ENCODE measurements at places on chromosomes 3 and 15.

GRCh38 chr3:39112113-39112512 is 4.6 kb downstream of the TTC21A start:
- DNase-seq = no peak

DNA sequence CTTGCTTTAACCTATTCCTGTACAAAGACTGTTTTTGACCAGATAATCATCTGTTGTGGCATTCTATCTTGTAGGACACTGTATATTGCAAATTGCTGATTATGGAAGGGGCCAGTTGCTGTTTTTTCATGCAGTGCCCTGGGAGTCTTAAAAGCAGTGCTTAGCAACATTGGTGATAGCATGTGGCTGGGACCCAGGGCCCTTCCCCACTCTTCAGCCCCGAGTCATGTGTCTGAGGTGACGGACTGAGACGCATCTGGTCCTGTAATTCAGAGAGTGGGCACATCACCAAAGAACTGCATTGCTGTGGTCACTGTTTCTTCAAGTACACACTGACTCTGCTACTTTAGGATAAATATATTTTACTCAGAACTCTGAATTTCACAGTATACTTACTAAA is 63.4 kb downstream of the SNRK start:
- DNase-seq = no peak

DNA sequence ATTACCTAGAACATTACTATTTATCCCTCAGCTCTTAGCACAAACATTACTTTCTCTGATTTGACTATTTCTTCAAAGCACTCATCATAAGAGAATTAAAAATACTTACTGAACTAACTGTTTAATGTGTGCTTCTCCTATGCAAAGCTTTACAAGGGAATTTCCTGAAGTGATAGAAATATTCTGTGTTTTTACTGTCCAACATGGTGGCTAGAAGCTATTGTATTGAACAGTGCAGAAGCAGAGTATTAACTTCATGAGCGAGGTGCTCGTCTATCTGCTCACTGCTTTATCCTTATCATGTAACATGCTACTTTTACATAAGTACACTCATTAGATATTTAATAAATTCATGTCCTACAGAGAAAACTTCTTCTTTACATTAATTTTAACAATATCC is 239.1 kb downstream of the ISL2 start:
- no peak for DNase-seq

GRCh38 chr15:34896183-34896582 is 73.4 kb downstream of the AQR start:
- no peak for DNase-seq

- no peak for DNase-seq
These were observed 74.1 kb downstream of the CHL1 start for GRCh38 chr3:270688-271087.

DNA sequence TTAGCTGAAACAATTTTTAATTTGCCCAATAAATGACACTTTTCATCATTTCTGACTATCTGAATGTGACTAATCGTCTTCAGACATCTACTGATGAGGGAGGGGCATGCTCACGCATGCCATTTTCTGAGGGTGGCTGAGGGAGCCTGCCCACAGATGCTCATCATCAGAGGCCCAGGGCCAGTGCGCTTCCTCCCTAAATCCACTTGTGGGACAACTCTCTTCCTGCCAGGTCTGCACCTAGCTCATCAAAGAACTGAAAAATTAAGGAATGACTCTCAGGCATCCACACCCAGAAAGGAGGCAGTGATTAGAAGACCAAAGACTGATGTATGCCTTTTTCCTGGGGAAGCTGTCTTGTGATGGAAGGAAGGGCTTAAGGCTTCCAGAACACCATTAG is 22.8 kb downstream of the RTP3 start:
- peak; percentile 82 for DNase-seq

GRCh38 chr3:72274493-72275330 is 489.8 kb upstream of the PROK2 start:
- peak; percentile 54 for DNase-seq

- no peak for DNase-seq
These were observed 339.9 kb upstream of the RGMA start for GRCh38 chr15:93428807-93429351.

DNA sequence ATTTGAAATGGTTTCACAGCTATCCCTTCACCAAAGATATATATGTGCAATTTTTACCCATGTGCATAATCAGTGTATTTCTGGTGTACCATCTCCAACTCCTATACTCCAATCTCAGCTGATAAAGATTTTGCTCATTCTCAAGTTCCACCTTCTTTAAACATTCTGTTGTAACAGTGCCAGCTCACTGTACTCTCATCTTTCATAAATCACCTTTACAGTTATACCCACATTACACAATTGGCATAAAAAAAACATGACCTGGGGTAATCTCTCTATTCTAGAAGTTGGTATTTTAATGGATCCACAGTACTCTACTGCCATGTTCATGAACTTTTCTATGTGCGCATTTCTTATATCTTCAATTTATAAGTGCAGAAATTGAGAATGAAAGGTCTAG is 339.9 kb upstream of the DPH6 start:
- DNase-seq = no peak

GRCh38 chr15:82715003-82715402 is 5.3 kb upstream of the AP3B2 start:
- no peak for DNase-seq

- DNase-seq = no peak
These were observed 61.2 kb downstream of the SENP2 start for GRCh38 chr3:185647134-185647879.

DNA sequence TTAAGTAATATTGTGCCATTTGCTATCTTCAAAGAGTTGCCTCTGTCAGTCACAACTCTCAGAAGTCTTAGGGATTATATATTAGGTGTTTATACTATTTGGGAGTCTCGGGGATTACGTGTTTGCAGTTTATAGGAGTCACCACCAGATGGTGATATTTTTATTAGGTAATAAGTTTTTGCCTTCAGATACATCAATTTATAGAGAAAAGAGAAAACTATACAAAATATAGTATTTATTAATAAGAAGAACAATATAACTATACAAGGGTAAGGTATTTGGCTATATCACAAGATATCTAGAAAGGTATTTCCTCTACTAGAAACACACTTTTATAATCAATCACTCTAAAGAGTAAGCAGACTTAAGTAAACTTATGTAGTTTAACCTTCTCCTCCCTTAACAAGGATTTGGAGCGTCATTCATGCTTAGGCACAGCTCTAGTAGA is 10.7 kb upstream of the DHX36 start:
- peak; percentile 11 for DNase-seq

- no peak for DNase-seq
These were observed 382.4 kb downstream of the SHQ1 start for GRCh38 chr3:72465853-72466252.

GRCh38 chr3:132236701-132237651 is 80.2 kb upstream of the ACP3 start:
- no peak for DNase-seq

- no peak for DNase-seq
These were observed 51.2 kb upstream of the THRB start for GRCh38 chr3:24545887-24546286.

DNA sequence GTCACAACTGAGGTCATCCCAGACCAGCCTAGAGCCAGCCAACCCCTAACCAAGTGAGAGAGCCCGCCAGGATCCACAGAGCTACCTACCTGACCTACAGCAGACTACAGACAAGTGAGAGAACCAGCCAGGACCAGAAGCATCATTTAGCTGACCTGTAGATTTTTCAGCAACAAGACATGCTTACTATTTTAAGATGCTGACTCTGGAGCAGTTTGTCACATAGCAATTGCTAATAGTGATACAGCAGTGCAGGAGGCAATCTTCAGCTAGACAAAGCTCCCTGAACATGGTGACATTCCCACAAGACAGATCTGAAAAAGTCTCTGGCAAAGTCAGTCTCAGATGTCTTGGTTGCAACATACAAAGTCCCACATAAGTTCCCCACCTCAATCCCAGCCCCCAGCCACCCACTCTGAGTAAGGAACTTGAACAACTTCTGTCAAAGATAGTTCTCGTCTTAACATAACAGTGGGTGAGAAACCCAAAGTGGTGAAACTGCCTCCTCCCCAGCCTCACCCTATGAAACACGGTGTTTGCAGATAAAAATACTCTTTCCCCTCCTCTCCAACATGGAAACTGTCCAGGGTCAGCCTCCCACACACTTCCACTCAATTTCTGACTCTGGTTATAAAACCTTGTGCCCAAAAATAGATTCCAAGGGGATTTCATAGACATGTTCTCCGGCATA is 120.3 kb upstream of the SLC6A11 start:
- DNase-seq = no peak

DNA sequence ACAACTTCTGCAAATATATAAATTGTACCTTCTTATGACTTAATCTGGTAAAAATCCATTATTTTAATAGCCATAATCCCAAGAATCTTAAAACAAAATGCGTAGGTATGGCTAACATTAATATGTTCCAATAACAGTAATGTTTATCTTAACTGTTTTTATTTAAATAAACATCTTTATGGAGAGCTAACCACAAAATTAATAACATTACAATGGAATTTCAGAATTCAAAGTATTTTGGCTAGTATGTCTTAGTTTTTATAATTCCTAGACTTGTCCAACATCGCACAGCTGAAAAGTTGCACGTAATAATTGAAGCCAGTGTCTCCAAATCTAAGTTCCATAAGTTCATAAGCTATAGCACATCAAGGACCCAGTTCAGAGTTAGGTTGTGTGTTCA is 47.6 kb downstream of the ANKRD28 start:
- no peak for DNase-seq

Data from urothelium cell line (cell line).